ENCODE measurements at places on chromosomes 12 and 14.

DNA sequence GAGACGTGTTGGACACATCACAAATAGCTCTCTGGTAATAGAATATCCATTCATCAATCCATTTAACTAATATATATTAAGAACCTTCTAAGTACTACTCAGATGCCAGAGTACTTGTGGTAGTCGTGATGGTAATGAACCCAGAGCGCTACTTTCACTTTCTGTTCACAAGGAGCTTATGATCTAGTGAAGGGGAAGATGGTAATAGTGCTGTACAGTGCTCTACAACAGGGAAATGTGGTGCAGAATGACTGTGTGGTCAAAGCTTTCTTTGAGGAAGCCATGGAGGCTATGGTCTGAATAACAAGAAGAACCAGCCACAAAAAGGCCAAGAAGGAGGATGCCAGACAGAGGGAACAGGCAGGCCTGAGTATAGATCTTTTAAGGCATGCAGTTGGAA, 212.0 kb downstream of the PTPRO start:
- no peak for DNase-seq

DNA sequence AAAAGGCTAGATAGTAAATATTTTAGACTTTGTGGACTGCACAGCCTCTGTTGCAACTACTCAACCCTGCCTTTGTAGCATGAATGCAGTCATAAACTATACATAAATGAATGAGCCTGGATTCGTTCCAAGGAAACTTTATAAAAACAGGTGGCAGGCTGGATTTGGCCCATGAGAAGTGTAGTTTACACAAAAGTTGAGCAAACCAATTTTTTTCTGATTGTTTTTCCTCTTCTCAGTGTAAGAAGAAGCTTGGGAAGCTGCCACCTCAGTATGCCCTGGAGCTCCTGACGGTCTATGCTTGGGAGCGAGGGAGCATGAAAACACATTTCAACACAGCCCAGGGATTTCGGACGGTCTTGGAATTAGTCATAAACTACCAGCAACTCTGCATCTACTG, 9.5 kb downstream of the OAS1 start:
- DNase-seq = no peak

- DNase-seq = no peak
Measured at GRCh38 chr14:54120260-54120659, 163.6 kb upstream of the BMP4 start.

- no peak for DNase-seq
Measured at GRCh38 chr12:113152835-113153814, 3.6 kb downstream of the CFAP73 start.

DNA sequence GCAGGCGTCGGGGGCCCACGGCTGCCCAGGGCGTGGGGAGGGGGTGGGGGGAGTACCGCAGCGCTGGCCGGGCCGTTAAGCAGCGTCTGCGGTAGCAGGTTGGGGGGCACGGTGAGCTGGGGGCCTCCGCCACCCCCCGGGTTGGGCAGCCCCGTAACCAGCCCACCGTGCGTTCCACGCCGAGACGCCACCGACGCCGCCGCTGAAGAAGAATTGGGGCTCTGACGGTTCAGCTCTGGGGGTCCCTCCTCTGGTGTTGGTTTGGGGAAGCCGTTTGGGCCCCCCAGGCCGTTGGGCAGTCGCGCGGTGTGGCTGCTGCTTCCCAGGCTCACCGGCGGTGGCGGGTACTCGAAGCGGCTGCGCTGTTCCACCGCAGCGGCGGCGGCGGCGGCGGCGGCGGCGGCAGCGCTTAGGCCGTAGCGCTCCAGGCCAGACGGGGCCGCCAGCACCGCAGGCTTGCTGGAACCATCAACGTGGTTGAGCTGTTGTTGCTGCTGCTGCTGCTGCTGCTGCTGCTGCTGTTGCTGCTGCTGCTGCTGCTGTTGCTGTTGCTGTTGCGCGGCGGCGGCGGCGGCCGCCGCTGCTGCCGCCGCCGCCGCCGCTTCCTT, 1.5 kb downstream of the IRF2BPL start:
- no peak for DNase-seq
